Stimulated activated CD8-positive, alpha-beta memory T cell treated with anti-CD3 and anti-CD28 coated beads, Interleukin-12 subunit alpha, Interleukin-12 subunit beta, amount 100 ng/mL, for 4 hours (primary cell): ENCODE measurements at places on chromosomes 6 and 20.

- DNase-seq: no peak
Measured at GRCh38 chr6:139378882-139379341, 4.5 kb upstream of the CITED2 start.

- DNase-seq: no peak
Measured at GRCh38 chr6:14827354-14827753, 418.5 kb upstream of the JARID2 start.

DNA sequence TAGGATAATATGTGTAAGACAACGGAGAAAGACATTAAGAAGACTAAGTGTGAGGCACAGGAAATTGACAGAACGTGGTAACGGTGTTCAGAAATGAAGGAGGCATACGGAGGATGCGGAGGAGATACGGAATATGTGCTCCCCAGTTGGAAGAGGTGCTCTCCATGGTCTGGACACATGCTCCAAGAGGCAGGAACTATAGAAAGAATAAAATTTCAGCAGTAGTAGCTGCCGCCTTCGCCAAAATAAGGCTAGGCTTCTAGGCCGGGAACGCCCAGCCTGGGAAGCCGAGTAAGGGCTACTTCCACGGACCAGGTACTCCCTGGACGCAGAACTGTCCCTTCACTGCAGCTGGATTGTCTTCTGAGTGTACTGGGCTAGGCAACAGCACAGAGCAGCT, 7.4 kb downstream of the MAFB start:
- DNase-seq: no peak

GRCh38 chr6:14066782-14067406, 50.7 kb upstream of the CD83 start:
- DNase-seq: no peak

DNA sequence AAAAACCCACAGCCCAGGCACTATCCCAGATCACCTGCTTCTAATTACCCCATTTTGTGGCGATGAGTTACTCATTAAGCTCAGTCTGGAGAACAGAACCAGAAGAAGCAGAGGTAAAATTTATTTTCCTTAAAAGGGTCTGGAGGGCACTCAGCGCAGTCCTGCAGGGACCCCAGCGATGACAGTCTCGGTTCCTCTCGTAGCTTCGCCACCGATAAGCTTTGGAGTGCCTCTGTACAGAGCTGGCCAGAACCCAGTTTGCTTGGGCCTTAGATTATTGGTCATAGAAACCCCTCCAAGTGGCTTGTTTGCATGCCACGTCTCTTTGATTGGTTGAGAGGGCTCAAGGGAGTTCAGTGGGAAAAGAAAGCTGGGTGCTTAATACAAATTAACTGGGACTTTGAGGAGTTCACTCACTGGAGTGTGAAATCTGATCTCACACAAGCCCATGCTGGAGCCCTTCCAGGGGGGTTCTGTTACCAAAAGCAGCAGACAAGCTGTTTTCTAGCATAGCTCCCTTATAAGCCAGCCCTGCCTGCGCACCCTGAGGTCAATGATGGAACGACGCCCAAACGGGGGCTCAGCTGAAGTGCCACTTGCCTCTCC, 158.5 kb upstream of the ARID1B start:
- DNase-seq: no peak

GRCh38 chr6:70045413-70045812, 179.1 kb downstream of the COL19A1 start:
- no peak for DNase-seq

GRCh38 chr6:148747145-148747470, 278 bp downstream of the UST start:
- no peak for DNase-seq

GRCh38 chr6:162200041-162200440, 527.5 kb downstream of the PRKN start:
- DNase-seq: no peak

DNA sequence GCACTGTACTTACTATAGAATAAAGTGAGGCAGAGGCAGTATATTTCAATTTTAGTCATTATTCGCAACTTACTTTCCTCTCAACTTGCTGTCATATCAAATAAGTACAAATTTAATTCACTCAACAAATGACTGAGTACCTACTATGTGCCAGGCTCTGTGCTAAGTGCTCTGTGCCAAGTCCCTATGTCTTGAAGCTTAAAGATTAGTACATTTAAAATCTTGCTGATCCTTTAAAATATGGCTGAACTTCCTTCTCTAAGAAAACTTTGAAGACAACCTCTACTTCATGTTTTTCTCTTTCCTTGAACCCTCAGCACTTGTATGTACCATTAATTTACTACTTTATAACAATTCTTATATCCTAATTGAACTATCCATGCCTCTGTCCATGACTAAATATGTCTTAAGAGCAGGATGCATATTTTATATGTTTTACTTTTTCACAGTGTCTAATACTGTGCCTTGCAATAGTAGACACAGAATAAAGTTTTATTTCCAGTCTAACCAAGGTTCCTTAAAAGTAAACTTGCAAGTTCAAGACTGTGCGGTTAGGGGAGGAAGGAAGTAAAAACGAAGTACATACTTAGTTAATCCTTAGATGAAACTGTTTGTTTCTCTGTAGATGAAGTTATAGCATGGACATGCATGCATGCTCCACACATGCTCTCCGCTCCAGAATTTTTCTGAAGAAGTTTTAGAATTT, 10.0 kb upstream of the LATS1 start:
- no peak for DNase-seq

- no peak for DNase-seq
Measured at GRCh38 chr20:33835615-33836172, 24.5 kb downstream of the CHMP4B start.

- no peak for DNase-seq
Measured at GRCh38 chr6:41428996-41429421, 93.6 kb downstream of the NCR2 start.

- no peak for DNase-seq
Measured at GRCh38 chr6:101108286-101108685, 227.2 kb upstream of the ASCC3 start.

GRCh38 chr6:35370124-35370741, 27.9 kb downstream of the PPARD start:
- no peak for DNase-seq

DNA sequence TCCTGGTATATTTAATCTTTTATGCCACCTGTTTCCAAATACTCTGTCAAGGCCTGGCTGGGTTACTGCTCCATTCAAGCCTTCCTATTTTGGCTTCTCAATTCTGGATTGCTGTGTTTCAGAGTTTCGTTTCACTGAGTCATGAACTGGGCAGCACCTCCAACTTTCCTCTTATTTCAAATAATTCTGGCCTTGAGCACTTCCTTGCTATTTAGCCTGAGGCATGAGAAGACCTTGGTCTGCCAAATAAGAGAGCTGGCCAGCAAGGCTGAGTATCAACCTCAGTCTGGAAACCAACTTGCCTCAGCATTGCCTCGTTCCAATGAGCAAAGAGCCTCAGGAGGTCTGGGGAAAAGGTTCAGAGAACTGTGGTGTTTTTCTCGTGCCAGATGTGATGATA, 66.6 kb downstream of the TNFAIP3 start:
- DNase-seq: no peak

DNA sequence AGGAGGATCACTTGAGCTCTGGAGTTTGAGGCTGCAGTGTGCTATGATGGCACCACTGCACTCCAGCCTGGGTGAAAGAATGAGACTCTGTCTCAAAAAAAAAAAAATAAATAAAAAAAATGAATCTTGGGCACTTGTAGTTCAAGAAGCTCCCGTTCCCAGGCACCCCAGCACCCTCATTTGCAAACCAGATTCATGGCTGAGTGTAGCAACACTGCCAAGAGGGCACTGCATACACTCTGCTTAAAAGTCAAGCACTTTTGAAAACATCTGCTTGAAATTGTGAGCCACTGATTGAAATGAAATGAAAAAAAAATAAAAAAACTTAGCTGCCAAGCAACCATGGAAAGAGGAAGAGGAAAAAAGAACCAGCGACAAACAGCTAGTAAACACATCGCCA, 124.7 kb upstream of the SASH1 start:
- DNase-seq: no peak

DNA sequence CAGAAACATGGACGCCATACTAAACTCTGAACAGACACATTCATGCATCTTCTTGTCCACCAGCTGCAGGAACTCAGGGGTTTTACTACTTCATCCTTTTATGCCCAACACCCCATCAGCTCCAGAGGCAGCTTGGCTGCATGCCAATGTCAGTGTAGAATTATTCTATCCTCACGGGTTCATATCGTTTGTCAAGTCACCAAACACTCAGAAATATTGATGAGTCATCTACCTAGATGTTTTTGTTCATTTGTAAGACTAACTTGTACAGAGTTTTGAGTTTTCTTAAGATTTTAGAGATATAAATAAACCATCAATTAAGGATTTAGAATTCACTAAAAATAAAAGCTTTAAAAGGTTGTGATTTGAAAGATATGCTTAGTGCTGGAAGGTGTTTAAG, 590.7 kb upstream of the FLRT3 start:
- no peak for DNase-seq

DNA sequence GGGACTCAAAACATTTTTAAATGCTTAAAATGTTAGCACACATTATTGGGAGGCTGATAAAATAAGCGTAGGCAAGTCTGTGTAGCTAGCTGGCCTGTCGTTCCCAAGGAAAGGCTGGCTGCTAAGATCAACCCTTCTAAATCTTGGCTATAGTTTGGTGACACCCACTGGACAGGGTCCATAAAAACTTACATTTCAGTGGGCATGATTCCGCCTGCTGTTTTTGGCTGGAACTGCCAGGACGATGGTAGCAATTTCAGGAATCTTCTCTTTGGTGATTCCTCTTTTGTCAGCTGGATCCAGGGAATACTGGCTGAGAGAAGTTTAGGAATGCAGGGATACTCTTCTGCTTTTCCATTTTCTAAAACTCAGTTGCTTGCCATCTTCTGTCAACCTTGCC, 162.2 kb downstream of the NKAIN2 start:
- no peak for DNase-seq

GRCh38 chr6:68710916-68711315, 75.8 kb downstream of the ADGRB3 start:
- no peak for DNase-seq

DNA sequence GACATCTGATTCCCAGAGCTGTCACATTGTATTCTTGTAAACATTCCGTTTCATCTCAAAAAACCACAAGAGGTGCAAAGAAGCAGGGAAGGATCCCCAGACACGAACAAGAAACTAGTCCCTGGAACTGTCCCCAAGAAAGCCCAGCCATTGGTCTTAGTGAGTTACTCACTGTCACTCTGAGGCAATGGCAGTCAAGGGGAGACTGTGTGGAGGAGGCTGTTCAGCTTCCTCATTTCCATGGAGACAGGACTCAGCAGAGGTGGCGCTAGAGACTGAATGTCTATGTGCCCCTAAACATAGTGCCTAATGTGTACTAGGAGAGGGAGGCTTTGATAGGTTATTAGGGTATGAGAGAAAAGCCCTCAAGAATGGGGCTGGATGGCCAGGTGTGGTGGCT, 11.1 kb downstream of the ULBP1 start:
- DNase-seq: no peak

DNA sequence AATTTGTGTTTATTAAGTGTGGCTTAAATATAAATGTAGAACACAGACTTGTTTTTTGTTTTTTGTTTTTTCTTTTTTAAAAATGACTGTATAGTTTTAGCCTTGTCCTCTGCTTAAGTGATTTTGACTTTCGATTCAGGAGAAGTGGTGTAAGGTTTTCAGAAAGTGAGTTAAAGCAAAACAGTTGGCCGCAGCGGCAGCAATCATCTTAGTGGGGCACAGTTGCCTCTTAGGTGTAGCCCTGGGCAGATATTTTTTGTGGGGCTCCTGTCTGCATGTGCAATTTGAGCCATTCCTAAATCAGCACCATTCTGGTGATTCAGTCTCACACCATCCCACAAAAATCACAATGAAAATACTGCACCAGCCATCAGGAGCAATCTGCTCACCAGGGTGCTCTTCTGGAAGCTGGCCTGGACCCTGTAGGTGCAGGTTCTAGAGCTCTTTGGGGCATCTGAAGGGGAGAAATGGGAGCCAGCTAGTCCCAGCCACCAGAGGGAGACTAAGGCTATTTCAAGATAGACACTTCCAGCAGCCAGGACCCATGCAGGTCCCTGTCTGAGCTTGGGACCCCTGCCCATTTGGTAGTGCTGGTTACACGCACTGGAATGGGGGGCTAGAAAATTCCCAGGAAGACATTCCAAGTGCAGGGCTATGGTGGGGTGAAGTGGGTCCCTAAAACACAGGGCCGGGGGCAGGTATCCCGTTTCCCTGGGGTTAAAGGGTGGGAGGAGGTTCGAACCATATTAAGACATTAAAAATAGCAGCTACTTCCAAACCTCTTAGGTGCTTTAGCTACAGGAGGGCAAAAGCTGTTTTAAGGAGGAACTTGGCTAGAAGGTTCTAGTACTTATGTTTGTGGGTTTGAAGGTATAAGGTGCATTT, 156.6 kb downstream of the NFATC2 start:
- DNase-seq: no peak

GRCh38 chr6:154268486-154268885, 88.1 kb downstream of the IPCEF1 start:
- DNase-seq: no peak

DNA sequence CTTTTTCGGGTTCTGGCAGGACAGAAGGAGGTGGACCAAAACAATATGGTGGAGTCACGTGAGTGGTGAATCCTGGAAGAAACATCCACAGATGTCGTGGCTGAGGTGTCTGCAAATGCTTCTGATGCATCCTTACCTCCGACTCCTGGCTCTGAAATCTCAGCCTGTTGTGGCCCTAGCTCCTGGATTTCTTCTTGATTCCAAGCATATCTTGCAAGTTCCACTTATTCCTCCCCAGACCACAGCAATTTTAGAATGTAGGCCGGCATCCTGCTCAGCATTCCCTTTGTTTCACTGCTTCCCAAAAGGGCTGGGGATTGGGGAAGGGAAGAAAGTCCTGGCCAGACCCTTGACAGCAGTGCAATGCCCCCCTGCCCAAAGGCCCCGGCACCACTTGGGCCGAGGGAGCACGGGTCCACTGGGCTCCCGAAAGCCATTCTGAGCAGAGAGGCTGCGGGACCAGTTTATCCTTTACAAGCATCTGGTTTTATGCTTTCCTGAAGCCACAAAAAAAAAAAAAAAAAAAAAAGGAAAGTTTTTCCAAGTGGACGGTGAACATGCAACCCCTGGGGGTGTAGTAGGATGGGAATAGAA, 200.9 kb upstream of the RNF24 start:
- no peak for DNase-seq

DNA sequence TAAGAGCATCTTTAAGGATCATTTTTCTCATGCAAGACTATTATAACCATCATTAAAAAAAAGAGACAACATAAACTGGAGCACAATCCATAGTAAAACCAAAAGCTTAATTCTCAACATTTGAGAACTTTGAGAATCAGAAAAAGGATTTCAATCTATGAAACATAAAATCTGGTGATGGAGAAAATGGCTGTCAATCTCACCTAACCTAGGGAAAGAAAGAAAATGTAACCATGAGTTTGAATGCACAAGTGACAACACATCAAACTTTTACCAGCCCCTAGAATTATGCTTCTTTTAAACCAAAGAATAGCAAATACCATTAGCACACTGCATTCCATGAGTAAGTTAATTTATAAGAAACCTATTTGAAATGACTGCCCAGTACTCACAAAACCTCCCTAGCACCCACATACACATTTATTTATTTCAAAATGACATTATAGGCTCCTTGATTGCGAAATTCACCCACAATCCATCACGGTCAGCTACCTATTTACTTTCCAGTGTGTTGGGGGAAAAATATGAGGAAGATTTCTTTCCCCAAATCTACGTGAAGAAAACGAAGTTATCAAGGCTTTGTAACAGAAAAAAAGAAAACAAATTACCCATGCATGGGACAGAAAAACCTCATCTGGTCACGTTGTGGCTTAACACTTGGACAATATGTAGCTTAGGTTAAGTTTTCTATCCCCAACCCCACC, 828 bp downstream of the ASCC3 start:
- no peak for DNase-seq

GRCh38 chr6:143135325-143135724, 74.6 kb downstream of the AIG1 start:
- no peak for DNase-seq

- no peak for DNase-seq
Measured at GRCh38 chr6:21915707-21916260, 322.2 kb downstream of the SOX4 start.
